ENCODE measurements at places on chromosomes 16 and 17.

DNA sequence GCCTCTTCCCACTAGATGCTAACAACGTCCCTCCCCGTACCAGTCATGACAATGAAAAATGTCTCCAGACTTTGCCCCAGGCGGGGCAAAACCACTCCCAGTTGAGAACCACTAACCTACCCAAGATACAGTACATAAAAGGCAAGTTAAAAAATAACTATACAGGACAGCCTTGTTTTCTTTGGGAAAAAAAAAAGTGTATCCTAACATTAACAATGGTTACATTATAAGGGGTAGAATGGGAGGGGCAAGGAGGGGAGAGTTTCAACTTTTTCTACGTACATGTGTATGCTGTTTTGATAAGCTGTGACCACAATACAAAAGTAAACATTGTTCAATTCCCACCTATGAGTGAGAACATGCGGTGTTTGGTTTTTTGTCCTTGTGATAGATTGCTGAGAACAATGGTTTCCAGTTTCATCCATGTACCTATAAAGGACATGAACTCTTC, 94.9 kb downstream of the TOX3 start:
- DNase-seq, result no peak

- no peak for DNase-seq
These were observed 415 bp upstream of the FOXF1 start for GRCh38 chr16:86509759-86510464.

DNA sequence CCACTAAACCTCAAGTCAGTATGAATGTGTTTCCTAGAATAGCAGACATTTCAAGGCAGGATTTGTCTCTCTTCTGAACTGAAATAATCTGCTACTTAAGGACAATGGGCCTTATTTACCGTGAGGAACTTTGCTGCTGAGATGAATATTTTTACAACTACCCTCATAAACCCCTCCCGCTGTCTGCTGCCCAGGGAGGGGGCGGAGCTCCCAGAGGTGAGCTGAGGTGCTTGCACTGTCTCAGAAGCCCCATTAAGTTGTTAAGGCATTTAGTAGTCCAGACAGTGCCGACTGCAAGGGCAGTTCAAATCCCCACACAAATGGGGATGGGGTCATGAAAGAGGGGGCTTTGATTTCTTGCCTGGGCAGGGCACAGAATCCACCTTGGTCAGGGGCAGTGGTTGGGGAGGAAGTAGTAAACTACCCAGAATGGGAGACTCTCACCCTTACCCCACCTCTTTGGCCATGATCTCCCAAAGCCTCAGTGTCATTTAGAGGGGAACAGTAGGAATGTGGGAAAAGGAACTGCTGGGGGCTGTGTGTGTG, 19.2 kb downstream of the HNF1B start:
- DNase-seq, result no peak

DNA sequence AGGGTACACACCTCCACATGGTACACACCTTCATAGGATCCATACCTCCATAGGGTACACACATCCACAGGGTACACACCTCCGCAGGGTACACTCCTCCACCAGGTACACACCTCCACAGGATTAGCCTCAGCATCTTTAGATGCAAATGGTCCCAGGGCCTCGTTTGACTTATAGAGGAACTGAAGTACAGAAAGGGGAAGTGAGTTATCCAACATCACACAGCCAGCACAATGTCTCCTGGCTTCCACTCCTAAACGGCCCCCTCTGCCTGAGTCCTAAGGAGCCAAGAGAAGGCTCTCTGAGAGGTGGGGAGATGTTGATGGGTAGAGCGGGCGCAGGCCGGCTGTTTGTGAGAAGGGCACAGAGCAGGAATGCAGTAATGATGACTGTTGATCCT, 12.0 kb downstream of the FOXN1 start:
- DNase-seq, result no peak

GRCh38 chr16:2737238-2737605, 15.2 kb upstream of the SRRM2 start:
- no peak for DNase-seq

GRCh38 chr16:67773569-67774456, 32.5 kb downstream of the RANBP10 start:
- no peak for DNase-seq

DNA sequence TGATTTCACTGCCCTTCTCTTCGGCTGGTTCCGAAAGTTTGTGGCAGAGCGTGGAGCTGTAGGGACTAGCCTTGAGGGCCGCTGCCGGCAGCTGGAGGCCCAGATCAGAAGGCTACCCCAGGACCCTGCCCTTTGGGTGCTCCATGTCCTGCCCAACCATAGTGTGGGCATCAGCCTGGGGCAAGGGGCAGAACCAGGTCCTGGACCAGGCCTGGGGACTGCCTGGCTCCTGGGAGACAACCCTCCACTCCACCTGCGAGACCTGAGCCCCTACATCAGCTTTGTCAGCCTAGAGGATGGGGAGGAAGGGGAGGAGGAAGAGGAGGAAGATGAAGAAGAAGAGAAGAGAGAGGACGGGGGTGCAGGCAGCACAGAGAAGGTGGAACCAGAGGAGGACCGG, 856 bp upstream of the CXCL16 start:
- no peak for DNase-seq

DNA sequence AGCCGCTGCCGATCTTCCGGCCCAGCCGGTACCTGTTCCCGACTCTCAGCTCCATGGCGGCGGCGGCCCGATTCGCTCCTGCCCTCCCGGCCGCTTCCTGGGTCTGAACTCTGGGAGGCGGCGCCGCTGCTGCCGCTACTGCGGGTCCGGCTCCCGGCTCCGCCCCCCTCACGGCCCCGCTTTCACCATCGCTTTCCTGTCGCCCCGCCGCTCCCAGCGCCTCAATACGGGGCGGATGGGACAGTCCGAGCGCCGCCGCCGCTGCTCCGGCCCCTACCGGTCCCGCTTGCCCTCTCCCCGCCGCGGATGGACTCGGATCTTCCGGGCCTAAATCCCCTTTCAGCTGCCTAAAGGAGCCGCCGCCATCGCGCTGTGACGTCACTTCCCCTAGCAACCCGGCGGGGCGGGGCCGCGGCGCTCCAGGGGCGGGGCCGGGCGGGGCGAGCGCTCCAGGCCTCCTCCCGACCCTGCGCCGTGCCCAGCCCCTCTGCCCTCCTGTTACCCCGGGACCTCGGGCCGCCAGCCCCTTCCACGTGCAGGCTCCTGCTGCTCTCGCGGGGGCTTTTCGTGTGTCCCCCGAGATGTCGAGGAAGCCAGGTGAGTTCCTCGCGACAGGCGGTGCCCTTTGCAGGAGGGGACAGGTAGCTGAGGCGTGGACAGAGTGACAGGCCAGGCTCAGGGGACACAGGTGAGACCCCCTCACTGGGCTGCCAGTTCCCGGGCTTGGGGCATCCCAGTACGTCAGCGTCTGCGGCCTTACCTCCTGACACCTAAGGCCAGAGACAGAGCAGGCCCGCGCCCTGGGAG, at the start of gene CSNK1D:
Gene CSNK1D, minus strand, starts transcription at position 374 of the 807 bp plus-strand sequence. Its CDS starts 319 bp downstream, at position 55.
- DNase-seq, result peak; percentile 79

- DNase-seq, result no peak
These were observed 9.4 kb downstream of the C16orf89 start for GRCh38 chr16:5056352-5056751.

GRCh38 chr17:79548116-79548515, 62.7 kb downstream of the RBFOX3 start:
- no peak for DNase-seq

DNA sequence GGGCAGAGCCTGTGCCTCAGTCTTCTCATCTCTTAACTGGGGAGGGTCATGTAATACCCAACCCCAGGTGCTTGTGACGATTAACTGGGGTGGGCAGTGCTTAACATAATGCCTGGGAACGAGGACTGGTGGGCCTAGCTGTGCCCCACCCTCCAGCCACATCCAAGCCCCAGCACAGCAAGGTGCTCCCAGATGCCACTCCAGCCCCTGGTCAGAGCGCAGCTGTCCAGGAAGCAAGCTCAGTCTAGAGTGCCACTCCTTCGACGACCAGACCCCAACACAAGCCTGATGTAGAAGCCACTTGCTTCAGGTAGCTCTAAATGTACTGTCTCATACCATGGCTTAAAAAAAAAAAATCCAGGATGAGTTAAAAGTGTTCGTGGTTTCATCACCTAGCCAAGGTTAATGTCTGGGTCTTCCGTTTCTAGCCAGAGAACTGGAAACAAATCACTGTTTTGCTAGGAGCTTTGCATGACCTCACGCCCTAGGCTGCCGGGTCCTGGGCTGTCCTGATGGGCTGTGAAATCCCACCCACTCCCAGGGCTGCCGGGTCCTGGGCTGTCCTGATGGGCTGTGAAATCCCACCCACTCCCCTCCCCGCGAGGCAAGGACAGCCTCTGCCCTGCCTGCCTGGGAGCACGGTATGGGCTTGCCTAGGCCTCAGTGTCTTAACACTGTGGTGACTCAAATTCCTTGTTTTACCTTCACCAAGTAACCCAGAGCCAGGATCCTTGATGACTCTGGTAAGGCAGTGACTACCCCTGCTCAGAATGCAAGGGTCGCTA, 7.7 kb downstream of the MIEF2 start:
- no peak for DNase-seq

DNA sequence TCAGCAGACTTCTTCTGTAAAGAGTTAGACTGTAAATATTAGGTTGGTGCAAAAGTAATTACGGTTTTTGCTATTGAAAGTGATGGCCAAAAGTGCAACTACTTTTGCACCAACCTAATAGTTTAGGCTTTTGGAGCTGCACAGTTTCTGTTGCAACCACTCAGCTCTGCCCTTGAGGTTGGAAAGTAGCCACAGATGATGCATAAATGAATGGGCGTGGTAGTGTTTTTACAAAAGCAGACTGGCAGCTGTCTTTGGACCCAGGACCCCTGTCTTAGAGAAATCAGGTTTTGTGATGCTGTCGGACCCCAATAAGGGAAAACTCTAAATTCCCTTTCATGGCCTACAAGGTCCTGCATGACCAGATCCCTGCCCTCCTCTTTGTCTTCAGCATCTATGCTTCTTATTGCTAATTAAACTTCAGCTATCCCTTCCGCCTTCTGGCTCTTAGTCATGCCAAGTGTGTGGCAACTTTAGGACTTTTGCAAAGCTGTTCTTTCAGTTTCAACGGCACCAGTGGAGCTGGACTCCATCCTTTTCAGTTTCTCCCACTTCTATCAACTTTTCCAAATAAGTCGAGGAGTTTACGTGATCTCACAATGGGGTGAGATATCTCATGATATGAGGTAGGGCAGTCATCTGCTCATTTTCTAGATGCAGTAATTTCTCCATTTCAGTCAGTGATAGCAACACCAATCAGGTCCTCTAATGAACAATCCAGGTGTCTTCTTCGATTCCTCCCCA, 232.3 kb downstream of the XYLT1 start:
- DNase-seq, result no peak

All from left renal cortex interstitium (tissue), 4 donors.